ENCODE measurements at places on chromosomes 16 and 17.

- peak; percentile 46 for DNase-seq
Measured at GRCh38 chr16:82031116-82032084, 3.7 kb upstream of the HSD17B2 start.

- no peak for DNase-seq
Measured at GRCh38 chr16:17843905-17844304, 373.1 kb upstream of the XYLT1 start.

DNA sequence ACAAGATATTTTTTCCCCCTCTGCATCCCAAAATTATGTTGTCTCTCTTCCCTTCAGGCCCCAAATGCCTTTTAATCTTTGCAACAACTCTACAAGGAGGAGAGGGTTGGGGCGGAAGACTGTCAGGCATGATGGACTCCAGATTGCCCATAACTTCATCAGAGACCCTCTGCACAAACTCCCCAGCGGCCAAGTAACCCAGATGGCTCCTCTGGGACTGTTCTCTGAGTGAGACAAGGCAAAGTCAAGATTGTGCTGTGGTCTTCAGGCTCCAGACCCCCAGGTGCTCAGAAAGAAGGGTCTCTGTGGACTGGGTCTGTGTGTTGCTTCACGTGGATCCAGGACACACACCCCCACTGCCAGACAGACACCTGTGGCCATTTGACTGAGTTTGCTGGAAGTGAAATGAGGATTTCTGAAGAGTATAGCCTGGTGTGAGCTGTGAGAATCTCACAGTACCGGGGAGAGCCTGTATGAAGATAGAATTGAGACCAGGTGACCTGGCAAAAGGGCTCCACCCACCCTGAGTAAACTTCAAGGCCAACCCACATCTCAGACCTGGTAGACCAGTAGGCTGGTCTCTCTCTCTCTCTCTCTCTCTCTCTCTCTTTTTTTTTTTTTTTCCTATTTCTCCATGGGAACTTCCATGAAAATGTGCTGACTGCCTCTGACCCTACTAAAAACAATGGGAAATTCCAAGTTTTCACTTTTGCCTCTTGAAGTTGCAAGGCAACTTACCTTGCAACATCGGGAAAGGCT, 354.1 kb downstream of the SOX9 start:
- no peak for DNase-seq

GRCh38 chr17:17675925-17676534, 5.2 kb upstream of the RAI1 start:
- DNase-seq: no peak

GRCh38 chr16:23836404-23837311, 875 bp downstream of the PRKCB start:
- DNase-seq: no peak

GRCh38 chr17:13550291-13550690, 51.4 kb downstream of the HS3ST3A1 start:
- DNase-seq: no peak

- DNase-seq: no peak
Measured at GRCh38 chr17:65659512-65659911, 98.1 kb upstream of the AXIN2 start.

DNA sequence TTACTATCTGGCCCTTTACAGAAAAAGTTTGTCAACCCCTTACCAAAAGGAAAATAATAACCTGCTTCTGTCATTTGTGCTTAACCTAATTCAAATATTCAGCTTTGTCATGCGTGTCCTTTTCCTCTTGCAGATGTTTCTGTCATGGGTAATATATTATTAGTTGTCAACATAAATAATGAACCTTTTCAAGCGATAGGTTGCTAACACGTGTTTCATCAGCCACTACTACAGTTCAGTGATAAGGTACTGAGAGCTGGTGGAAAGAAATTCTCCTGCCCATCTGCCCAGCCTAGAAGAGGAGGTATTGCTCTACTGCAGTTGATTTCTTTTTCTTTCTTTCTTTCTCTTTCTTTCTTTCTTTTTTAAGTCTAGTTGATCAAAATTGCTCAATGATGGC, 12.0 kb upstream of the SRSF1 start:
- no peak for DNase-seq

DNA sequence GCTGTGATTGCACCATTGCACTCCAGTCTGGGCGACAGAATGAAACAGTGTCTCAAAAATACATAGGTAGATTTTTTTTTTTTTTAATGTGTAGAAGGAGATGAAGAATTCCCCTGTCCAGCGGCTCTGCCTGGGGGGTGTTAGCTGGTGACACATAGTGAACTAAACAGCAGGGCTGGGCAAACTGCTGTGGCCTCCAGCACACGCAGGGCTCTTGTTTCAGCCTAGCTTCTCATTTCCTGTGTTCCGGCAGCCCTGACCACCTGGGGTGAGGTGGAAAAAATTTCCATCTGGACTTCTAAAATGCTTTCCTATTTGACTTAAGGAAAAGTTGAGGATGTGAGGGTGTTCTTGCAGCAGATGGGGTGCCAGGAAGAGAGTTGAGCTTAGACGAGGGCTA, 33.3 kb upstream of the RGS9 start:
- no peak for DNase-seq

DNA sequence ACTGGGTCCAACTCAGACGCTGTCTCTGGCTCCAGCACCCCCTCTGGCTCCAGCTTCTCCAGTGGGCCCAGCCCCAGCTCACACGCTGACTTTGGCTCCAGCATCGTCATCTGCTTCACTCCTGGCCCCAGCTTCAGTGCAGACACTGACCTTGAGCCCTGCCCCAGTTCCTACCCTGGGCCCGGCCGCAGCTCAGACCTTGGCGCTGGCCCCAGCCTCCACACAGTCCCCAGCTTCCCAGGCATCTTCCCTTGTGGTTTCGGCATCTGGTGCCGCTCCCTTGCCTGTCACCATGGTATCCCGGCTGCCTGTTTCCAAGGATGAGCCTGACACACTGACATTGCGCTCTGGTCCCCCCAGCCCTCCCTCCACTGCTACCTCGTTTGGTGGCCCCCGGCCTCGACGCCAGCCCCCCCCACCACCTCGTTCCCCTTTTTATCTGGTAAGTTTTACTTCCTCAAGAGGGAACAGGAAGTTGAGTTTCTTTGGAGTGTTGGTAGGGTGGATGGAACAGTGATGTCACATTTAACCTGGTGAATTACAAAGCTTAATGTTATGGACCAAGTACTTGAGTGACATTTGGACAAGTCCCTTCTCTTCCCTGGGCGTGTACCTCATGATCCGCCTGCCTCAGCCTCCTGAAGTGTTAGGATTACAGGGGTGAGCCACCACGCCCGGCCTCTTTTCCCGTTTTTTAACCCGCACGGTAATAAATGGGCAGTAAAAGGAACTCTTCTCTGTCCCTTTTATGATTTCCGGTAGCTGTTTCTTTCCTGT, 23.4 kb upstream of the PHKG2 start:
- DNase-seq: no peak

DNA sequence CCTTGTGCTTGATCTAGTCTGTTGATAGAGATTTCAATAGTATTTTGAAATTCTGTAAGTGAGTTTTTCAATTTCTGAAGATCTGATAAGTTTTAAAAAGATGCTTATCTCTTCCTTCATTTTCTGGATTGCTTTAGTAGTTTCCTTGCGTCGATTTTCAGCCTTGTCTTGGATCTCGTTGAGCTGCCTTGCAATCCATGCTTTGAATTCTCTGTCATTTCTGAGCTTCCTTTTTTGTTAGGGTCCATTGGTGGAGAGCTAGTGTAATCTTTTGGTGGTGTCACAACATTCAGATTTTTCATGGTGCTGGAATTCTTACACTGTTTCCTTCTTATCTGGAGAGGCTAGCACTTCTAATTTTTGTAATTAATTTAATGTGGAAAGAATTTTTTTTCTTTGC, 61.1 kb downstream of the SLFN11 start:
- DNase-seq: no peak

- DNase-seq: no peak
Measured at GRCh38 chr17:61737820-61738219, 125.5 kb downstream of the BRIP1 start.

DNA sequence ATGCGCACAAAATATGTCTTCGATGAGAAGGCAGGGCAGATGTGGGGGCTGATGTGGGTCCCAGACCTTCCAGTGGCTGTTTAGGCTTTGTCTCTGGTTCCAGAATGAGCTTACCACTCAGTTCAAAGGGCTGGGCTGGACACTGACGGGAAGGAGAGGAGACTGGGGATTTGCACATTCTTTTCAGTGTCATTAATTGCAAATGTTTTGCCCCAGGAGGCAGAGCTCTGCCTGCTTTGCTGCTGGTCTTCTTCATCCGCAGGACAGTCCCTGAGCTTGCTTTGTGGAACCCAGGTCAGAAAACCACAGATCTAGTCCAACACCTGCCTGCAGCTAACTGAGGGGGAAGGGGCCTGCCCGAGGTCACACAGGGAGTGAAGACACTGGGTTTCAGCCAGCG, 20.9 kb downstream of the KCNG4 start:
- no peak for DNase-seq

DNA sequence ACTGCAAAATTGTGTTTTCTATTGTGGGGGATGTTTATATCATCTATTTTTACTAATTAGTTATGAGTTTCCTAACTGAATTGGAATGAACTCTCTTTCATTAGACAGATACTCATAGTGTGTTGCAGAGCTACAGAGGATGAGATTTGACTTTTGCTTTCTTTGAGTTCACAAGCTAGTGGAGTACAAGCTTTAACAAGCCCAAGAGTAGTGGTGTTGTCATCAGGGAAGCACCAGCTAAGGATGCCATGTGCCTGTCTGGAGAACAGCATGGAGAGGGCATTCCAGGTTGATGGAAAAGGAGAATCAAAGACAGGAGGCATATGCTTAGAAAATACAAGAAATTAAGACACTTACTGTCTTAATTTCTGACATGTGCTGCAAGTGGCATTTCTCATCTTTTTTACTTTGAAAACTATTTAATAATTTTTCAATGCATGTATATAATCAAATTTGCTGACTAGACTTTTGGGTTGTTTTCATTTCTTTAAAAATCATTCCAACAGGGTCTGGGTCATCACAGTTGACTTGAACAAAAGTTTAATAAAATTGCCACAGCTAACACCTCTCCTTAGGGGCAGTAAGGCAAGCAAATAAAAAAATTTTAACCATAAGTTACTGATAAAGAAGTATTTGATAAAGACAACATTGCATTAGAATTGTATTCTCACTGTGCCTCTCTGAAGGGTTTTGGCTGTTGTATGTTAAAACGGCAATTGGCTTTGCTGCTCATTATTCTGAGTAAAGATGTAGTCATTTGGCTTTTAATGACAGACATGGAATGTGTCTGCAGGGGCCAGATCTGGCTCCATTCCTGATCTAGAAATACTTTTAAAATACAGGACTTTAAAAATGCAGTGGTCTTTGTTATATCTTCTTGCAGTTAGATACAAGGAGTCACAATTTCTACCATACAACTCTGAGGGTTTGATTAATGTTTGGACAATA, 323.7 kb upstream of the CDH11 start:
- DNase-seq: no peak

GRCh38 chr16:7615565-7615964, 282.9 kb downstream of the RBFOX1 start:
- DNase-seq: no peak

GRCh38 chr17:76272541-76273444, 7.6 kb downstream of the UBALD2 start:
- no peak for DNase-seq

DNA sequence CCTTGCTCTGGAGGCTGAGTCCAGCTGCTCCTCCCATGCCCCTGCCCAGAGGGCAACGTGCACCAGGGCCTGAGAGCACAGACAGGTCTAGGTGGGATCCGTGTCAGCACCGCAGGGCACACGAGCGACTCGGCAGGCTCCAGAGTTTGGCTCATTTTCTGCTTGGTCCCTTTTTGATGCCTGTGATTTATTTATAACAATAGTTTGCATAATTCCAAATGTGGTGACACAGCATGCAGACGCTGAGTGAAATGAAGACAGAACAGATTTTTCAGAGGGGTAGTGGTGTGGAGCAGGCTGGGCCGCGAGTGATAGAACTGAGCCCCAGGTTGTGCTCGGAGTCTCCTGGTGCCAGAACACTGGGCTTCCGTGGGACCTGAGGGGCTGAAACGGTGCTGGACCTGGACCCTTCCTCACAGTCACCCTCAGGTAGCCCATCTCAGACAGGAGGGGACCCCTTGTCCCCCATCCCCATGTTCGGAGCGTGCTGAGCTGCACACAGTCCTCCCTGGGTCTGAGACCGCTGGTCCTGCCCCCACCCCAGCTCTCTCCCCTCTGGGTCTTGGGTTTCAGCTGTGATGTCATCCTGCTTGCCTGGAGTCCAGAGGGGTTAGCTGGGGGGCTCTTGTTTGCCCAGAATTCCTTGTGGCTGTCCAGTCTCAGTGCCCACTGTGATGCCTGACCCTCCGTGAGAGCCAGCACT, 95.9 kb downstream of the METRNL start:
- DNase-seq: no peak

GRCh38 chr17:74677558-74678466, 34.9 kb downstream of the CD300LF start:
- no peak for DNase-seq

- DNase-seq: no peak
Measured at GRCh38 chr17:65062171-65062915, 5.8 kb upstream of the GNA13 start.

- no peak for DNase-seq
Measured at GRCh38 chr17:45102856-45103255, 29.5 kb downstream of the PLCD3 start.

GRCh38 chr16:76634847-76635697, 357.9 kb downstream of the CNTNAP4 start:
- no peak for DNase-seq

Measured in frontal cortex (tissue), 4 donors.